ENCODE measurements at places on chromosomes 6 and 20. TPM values are rescaled to one million over a fixed set of nuclear protein-coding genes. Genes with fewer than 3 reads are reported as not detected.

Gene GNAS-AS1
- total RNA-seq, result not detected

Gene DPPA5
- not detected for total RNA-seq

Gene SLC4A11
- 0.76 TPM for total RNA-seq

Gene CDH26
- 0.77 TPM for total RNA-seq

Gene HLA-DQB1
- not detected for total RNA-seq

Gene CRISP3
- total RNA-seq, result 1.7 TPM

Gene ADAT2
- total RNA-seq, result 3.8 TPM

Gene BMP5
- total RNA-seq, result not detected

Gene NMBR
- not detected for total RNA-seq

DNA sequence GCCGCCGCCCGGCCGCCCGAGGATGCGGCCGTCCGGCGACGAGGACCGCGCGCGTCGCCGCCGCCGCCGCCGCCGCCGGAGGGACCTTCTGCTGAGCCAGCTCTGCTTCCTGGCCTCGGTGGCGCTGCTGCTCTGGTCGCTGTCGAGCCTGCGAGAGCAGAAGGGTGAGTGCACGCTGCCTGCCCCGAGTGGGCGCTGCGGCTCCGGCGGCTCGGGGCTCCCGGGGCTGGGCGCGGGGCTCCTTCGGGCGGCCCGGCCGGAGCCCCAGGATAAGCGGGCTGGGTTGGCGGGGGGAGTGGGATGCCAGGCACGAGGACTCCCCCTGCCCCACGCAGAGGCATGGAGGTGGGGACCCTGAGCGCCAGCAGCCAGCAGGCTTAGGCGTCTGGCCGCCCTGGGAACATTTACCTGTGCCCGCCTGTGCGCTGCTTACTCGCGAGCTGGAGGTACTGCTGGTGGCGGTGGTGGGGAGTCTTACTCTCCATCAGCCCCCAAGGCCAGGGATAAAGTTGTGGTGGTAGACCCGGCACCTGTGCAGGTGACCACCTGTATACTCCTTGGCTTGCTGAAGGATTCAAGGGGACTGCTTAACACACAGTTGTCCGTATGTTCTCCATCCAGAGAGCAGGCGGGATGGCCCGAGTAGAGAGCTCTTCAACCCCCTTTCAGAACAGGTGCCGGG, 520 bp downstream of the SLC24A3 start:
- DNase-seq, result peak; percentile 79

GRCh38 chr6:42337985-42338743, 113.6 kb downstream of the TRERF1 start:
- no peak for DNase-seq

DNA sequence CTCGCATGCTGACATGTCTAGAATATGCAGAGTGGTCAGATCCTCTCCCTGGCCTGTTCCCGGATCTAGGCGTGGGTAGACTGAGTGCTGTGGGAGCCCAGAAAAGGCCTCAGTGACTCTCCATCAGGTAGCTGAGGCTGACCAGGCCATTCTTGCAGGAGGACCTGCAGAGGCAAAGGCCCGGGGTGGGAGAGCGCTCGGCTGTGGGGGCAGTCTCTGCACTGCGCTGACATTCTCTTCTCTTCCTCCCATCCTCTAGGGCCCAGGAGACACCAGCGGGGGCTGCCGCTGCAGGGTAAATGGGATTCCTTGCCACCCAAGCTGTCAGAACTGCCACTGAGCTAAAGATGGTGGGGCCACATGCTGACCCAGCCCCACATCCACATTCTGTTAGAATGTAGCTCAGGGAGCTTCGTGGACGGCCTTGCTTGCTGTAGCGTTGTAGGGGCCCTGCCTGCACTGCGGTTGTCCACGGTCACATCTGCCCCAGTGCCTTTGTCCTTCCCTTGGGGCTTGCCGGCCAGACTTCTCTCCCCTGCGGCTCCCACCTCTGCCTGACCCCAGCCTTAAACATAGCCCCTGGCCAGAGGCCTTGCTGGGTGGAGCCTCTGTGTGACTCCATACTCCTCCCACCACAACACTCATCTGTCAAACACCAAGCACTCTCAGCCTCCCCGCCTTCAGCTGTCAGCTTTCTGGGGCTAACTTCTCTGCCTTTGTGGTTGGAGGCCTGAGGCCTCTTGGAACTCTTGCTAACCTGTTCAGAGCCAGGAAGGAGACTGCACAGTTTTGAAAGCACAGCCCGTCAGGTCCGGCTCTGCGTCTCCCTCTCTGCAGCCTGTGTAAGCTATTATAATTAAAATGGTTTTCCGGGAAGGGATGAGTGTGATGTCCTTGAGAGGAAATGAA, 22.2 kb downstream of the RBCK1 start:
- DNase-seq, result no peak

DNA sequence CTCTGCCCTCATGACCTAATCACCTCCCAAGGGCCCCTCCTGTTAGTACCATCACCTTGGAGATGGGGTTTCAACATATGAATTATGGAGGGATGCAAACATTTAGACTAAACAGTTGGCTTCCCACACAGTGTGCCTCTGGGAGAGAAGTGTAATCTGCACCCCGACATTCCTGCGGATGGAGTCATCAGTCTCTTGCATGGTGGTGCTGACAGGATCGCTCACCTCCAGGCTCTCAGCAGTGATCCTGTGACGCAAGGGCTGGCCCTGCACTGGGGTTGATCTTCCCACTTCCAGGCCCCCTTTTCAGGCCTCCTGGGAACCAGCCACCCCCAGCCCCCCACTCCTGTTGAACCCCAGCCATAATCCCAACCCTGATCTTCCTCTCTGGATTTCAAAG, 16.0 kb upstream of the PI16 start:
- DNase-seq, result no peak

DNA sequence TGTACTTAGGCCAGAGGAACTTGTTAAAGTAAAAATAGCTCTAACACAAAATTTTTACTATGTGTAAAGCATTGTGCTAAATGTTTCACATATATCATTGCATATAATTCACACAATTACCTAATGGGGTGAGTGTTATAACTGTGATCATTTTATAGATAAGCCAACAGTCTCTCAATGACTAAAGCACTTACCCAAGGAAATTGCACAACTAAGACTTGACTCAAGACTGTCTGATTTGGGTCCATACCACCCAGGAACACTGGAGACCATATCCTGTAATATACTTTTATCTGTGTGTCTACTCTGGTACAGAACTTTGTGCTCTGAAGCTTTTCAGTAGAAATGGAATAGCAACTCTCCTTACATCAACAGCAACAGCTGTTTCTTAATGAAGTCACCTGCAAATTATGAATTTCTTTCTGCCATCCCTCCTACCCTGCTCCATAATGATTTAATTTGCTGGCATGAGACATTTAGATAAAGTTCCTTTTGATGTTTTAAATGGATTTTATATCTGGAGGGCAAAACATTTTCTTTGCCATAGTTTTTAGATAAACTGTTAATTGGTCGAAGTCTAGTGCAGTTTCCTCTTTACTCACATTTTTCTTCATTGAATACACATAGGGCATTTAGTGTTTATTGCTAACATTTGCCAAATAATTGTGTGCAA, 47.5 kb downstream of the TSPYL4 start:
- DNase-seq, result no peak

DNA sequence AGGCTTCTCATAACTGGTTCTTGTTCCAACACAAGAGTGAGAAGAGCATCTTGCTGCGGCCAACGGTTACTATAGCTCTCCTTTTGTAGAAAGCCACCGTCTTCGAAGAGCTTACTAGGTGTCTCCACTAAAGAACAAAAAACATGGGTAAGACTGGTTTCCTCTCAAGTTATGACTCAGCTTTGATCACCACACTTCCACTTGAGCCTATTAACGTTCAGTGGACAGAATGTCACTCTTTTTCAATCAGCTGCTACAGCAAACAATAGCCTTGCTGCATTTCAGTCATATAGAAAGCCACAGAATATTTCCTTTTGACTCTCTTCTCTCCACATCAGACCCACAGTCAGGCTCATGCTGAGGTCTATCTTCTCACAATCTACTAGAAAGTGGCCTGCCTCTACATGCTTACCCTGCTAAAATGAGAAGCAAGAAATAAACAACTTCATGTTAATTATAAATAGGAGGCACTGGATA, 243.5 kb upstream of the PREP start:
- no peak for DNase-seq

DNA sequence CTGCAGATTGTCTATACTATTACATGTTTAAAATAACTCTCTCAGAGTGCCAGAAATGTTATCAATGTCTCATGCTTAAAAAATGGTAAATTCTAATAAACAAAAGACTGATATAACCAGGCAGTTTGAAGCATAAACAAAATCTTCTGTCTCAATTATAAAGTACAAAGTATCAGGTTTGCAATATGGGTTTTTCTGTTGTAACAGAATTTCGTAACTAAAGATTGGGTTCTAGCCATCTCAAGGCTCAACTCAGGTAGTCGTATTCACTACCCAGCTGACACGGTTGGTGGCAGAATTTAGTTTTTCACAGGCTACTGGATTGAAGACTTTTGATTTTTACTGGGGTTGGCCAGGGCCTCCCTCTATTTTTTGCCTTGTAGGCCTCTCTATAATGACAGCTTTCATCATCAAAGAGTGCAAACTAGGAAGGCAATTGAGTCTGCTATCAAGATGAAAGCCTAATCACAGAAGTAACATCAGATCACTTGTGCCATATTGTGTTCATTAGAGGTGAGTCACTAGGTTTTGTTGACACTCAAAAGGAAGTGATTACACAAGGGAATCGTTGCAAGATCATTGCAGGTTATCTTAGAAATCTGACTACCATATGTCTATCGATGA, 3.6 kb downstream of the CYP39A1 start:
- DNase-seq, result no peak

GRCh38 chr6:6771964-6772363, 183.4 kb downstream of the LY86 start:
- DNase-seq, result no peak

- DNase-seq, result no peak
Measured at GRCh38 chr6:55568808-55569439, 10.1 kb downstream of the HMGCLL1 start.

GRCh38 chr20:31842471-31843157, 2.8 kb downstream of the FOXS1 start:
- DNase-seq, result peak; percentile 59

- DNase-seq, result no peak
Measured at GRCh38 chr20:59866338-59866737, 67.1 kb downstream of the SYCP2 start.

- DNase-seq, result no peak
Measured at GRCh38 chr20:38032585-38033329, 499 bp downstream of the TTI1 start.

DNA sequence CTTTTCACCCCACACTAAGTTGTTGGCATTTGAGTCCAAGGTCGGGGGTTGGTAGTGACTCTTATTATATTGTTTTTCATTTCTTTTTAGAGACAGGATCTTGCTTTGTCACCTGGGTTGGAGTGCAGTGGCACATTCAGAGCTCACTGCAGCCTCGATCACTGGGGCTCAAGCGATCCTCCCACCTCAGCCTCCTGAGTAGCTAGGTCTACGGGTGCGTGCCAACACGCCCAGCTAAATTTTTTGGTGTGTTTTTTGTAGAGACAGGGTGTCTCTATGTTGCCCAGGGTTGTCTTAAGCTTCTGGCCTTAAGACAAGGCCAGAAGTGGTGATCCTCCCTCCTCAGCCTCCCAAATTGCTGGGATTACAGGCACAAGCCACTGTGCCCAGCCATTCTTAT, 25.1 kb upstream of the TGM2 start:
- no peak for DNase-seq

DNA sequence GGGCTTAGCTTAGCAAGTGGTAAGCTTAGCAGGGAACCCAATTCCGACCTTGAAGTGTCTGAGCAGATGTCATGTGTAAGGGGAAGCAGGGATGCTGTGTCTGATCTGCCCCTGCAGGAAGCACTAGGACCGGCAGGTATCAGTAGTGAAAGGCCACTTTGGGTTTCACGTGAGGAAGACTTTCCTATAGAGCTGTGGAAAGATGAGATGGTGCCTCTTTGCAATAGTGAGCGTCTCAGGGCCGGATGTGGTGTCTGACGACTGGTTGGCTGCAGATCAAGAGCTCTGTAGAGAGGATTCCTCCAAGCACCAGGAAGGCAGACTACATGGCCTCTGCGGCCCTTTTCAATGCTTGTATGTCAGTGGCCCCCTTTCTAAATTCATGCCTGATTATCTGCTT, 98.3 kb downstream of the TIAM2 start:
- DNase-seq, result no peak

- no peak for DNase-seq
Measured at GRCh38 chr6:78526432-78526831, 340.9 kb upstream of the IRAK1BP1 start.

DNA sequence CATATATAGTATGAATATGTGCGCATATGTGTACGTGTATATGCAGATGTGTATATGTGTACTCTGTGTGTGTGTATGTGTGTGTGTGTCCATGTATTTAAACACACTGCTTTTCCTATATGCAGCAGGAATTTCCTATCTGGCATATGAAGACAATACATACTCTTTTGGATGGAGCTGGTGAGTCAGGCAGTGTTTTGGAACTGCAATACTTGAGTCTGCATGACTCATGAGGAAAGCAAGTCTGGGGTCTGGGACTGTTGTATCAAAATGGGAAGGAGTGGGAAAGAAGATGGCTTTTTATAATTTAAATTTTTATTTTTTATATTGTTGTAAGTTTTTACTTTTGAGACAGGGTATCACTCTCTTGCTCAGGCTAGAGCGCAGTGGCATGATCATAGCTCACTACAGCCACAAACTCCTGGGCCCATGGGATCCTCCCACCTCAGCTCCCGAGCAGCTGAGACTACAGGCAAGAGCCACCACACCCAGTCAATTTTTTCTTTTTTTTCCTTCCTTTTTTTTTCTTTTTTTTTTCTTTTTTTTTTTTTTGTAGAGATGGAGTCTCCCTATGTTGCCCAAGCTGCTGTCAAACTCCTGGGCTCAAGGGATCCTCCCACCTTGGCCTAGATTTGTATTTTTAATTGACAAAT, 72.2 kb downstream of the ATXN1 start:
- DNase-seq, result no peak

DNA sequence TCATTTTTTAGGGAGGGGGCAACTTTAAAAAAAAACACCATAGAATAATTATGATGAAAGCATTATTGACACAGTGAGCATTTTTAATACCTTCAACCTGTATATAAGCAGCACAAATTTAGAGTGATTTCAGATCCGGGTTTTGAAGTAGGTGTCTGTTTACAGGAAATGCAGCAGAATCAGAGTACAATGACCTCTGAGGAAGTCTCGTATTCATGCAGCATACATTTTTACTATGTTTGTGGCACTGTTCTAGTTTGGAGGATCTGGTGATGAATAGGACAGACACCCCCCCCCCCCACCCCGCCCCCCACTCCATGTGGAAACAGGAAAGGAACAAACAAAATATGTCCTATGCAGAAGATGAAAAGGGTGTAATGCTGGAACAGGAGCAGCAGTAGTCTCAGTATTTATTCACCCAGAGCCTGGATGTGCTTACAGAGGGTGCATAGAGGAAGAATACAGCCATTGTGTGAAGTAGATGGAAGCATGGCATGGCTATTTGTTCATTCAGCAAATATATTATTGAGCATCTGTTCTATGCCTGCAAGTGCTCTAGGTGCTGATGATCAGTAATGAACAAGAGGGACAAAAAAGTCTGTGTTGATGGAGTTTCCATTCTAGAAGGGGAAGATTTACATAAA, 19.7 kb downstream of the VAPB start:
- DNase-seq, result no peak
